AG04449 (cell line): ENCODE measurements at places on chromosomes 12 and 14.

DNA sequence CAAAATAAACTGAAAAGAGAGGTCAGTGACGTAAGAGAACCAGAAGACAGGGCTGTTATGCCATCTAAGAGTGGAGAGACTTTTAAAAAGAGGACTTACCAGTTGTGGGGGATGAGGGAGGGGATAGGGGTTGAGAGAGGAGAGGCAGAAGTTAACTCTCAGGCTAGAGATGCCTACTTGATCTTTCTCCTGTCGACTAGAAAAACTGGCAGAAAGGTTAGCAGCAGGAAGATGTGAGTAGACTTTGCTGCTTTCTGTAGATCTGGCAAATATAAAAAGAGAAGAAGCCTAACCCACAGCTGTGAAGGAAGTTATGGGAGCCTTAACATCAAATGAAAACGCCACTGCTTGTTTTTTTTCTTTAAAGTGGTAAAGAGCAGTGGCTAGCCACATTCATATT, 10.7 kb downstream of the CREBL2 start:
- no peak for DNase-seq

- no peak for DNase-seq
Measured at GRCh38 chr12:69061574-69061973, 128.6 kb upstream of the CPM start.

GRCh38 chr12:16347391-16348298, at the start of gene MGST1:
Gene MGST1 (plus strand): TSS chr12:16347645. CDS start chr12:16354253, 6,608 bp downstream.
- no peak for DNase-seq

- no peak for DNase-seq
Measured at GRCh38 chr14:76294876-76295275, 81.1 kb upstream of the ESRRB start.

DNA sequence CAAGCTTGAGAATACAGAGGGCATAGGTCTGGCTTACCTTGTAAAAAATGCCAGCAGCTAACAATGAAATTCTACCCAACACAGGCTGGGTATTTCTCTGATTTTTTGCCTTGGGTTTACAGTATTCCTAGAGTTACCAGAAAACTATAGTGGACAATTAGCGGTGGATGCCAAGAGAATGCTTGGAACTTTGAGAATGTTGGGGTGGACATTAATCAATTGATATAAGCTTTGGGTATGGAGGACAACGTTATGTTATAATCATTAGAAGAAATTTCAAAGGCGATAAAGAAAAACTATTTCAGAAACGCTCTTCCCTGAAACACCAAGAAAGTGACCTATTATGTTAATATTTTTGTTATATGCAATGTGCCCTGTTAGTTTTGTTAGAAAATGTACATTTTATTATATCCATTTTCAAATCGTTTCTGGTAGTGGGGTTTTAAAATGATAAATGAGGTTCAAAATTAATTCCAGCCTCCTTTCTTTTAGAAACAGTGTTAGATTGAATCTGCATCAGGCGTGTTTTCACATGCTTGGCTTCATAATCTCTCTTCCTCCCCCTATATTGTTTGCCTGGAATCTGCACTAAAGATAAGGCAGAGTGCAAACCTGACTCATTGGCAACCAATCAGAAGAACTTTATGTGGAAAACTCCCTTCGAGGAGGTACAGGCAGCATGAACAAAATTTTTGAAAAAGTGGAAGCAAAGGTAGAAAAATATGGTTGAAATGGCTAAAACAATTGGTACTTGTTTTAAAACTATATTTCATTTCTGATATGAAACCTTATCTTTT, 1.4 kb upstream of the PTPRQ start:
- no peak for DNase-seq

- DNase-seq = no peak
Measured at GRCh38 chr14:57982804-57983634, 117.1 kb upstream of the SLC35F4 start.

- DNase-seq = no peak
Measured at GRCh38 chr12:116332705-116333380, 55.4 kb upstream of the MED13L start.

GRCh38 chr12:69123919-69124638, 115.3 kb upstream of the CPSF6 start:
- no peak for DNase-seq

- DNase-seq = no peak
Measured at GRCh38 chr12:30041096-30041495, 257.4 kb upstream of the TMTC1 start.

DNA sequence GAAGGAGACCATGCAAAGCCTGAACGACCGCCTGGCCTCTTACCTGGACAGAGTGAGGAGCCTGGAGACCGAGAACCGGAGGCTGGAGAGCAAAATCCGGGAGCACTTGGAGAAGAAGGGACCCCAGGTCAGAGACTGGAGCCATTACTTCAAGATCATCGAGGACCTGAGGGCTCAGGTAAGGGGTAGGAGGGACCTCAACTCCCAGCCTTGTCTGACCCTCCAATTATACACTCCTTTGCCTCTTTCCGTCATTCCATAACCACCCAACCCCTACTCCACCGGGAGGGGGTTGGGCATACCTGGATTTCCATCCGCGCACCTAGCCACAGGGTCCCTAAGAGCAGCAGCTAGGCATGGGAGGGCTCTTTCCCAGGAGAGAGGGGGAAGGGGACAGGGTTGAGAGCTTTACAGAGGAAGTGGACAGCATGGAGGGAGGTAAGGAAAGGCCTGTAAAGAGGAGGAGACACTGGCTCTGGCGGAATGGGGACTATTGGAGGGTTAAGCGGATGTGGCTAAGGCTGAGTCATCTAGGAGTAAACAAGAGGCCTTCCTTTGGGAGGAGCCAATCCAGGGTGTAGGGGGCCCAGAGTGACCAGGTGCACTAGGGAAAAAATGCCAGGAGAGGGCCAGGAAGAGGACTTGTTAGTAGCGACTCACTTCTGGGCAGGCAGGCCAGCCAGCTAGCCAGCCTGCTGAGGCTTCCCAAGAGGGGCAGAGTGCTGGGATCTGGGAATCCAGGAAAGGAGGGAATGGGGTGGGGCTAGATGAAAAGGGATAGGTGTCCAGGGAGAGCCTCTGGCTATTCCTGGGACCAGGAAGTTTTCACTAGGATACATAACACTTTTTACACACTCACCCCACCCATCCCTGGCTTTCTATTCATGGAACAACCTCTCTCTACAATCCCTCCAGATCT, 754 bp downstream of the KRT18 start:
- DNase-seq = no peak

DNA sequence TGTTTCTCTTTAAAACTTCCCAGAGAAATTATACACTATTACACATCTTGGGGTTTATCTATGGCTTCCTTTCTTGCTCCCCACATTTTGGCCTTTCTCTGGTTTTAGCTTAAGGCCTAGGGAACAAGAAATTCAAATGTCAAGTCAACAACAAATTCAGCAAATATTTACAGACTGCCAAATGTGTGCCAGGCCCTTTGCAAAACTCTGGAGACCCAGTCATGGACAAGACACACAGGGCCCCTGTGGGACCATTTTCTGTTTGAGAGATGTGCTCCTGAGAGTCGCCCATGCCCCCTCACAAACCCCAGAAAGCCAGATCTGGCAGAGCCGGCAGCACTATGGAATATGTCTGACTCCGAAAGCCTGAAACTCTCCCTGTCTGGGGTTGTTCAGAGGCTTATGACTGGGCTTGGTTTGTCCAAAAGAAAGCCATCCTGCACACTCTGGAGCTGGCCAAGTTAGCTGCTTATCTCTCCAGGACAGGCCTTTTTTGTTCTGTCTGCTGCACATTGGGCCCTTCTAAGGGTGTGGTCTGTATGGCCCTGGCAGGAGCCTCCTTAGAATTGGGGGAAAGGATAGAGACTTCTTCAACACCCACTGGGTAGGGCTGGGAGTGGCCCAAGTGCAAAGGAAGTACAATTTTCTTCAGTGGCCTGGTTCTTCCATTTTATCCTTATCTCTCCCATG, 1.1 kb upstream of the KRT3 start:
- DNase-seq = no peak

DNA sequence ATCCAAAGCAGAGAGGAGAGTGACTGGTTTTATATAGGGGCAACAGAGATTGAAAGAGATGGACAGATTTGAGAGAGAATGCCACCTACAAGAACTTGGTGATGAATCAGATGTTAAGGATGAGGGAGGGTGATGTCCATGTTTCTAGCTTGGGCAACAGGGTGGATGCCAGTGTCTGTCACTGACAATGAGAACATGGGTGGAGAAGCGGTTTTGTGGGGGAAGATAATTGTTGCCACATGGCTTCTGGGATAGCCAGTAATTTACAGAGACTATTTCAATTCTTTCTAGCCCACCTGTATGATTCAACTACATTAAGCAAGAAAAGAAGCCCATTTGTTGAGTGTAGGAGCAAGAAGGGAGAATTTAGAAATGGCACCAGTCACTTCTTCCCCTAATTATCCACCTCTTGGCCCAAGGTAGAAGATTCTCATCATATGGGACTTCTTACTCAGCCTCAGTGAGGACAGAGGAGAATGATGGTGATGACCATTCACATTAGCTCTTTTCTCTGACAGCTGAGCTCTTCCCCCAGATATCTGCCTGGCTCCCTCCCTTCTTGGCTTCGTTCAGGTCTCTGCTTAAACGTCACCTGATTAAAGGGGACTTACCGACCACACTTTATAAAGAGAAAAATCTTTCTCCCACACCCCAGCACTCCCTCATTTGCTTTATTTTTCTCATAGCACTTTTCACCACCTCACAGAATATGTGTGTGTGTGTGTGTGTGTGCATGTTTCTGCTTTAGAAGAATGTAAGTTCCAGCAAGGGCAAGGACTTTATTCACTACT, 117.8 kb downstream of the DUSP6 start:
- DNase-seq = no peak

- DNase-seq = no peak
Measured at GRCh38 chr12:116642683-116643082, 83.5 kb downstream of the MAP1LC3B2 start.

DNA sequence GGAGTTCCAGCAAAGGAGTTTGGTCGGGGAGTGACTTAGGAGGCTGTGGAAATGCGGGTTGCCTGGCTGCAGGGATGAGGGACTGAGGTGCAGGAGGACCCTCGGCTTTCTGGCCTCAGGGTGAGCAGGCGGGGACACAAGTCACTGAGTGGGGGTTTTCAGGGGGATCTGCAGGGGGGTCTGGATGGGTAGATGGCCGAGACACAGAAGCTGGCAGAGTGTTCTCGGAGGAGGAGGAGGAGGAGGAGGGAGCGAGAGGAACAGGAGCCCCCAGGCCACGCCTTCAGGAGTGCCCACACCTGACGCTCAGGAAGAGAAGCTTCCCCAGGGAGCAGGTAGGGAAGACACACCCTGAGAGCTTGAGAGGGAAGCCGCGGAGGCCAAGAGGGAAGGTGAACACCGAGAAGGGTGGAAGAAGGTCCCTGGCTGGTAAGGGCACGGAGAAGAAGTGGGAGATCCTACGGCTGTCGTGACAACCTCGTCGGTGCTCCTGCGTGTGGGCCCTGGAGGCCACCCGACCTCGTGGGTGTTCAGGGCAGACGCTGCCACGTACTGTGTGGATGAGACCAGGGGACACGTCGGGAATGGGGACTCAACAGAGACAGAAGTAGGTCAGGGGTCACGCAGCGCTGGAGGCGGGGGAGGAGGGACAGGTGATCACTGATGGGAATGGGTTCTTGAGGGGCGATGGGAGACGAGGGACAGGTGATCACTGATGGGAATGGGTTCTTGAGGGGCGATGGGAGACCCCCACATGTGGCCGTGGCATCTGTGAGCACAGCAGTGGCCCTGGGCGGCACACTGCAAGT, 109.4 kb downstream of the PIWIL1 start:
- DNase-seq = no peak

GRCh38 chr12:12467688-12468261, 94.9 kb downstream of the DUSP16 start:
- no peak for DNase-seq

DNA sequence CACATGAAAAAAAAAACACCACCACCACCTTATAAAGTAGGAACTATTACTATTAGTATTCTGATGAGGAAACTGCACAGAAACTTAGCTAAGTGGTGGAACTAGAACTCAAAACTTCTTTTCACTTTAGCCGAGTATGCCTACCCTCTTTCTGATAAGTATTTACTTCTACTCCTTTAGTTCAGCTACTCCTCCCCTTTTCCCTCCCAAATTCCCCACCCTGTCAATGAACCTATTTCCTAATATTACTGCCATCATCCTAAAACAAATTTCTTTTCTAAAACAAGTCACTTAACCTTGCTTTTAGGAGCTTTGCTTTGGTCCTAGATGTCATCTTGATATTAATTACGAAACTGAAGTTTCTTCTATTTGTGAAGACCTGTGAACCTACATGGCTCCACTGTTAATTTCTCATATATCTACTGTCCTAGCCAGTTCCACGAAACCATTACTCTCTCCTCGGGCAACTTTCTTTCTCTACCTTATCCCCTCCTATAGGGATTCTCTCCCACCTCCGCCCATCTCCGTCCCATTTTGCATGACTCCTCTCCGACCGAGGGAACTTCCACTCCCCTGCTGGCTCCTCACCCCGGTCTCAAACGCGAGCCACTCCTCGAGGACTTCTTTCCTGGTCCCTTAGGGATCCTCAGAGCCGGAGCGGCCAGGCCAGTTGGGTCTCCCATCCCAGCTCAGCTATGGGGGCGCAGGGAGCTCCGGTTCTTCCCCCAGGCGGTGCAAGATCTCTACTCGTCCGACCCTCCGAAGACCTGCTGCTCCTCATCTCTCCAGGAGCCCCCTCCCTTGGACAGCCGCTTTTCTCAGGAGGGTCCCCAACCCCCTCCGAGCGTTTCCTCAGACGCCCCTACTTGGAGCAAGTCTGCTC, 1.1 kb downstream of the NUMB start:
- no peak for DNase-seq

- no peak for DNase-seq
Measured at GRCh38 chr12:55955800-55956508, 9.9 kb downstream of the PMEL start.

- no peak for DNase-seq
Measured at GRCh38 chr14:80988735-80989429, 33.5 kb downstream of the TSHR start.

DNA sequence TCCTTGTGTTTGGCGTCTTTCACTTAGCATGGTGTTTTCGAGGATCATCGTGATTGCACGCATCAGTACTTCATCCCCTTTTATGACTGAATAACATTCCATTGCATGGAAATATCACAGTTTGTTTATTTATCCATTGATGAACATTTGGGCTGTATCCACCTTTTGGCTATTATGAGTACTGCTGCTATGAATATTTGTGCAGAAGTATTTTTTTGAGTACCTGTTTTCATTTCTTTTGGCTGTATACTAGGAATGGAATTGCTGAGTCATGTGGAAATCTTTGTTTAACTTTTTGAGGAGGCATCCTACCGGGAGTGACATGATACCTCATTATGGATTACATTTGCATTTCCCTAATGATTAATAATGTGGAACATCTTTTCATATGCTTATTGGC, 66.4 kb downstream of the WNK1 start:
- no peak for DNase-seq

GRCh38 chr12:103556890-103557627, 30.0 kb upstream of the STAB2 start:
- DNase-seq = no peak
